ENCODE measurements at places on chromosomes 5 and 9. TPM values are rescaled to one million over a fixed set of nuclear protein-coding genes. Genes with fewer than 3 reads are reported as not detected.

- peak; percentile 50 for DNase-seq
Measured at GRCh38 chr5:142808878-142809598, 38.9 kb downstream of the ARHGAP26 start.

GRCh38 chr5:43571237-43571636 lies 14.4 kb upstream of the PAIP1 start:
- no peak for DNase-seq

DNA sequence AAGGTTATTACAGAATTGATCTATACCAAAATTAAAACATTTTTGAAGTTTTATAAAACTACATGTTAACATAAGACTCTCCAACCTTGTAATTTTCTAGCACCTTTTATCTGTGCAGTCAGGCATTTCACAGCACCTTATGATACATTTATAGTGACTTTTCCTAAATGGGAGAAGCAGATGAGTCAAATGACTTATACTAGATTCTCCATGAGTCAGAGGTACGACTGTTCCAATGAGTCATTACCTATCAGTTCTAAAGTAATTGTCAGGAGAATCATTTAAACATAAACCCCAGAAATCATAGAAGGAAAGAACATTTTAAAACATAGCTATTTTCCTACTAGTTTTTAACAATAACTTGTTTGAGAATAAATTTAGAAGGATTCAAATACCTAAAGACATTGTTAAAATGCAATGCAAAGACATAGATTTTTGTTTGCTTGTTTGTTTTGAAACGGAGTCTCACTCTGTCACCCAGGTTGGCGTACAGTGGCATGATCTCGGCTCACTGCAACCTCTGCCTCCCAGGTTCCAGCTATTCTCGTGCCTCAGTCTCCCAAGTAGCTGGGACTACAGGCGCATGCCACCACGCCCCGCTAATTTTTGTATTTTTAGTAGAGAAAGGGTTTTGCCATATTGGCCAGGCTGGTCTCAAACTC lies 34.7 kb upstream of the DMXL1 start:
- DNase-seq: no peak

DNA sequence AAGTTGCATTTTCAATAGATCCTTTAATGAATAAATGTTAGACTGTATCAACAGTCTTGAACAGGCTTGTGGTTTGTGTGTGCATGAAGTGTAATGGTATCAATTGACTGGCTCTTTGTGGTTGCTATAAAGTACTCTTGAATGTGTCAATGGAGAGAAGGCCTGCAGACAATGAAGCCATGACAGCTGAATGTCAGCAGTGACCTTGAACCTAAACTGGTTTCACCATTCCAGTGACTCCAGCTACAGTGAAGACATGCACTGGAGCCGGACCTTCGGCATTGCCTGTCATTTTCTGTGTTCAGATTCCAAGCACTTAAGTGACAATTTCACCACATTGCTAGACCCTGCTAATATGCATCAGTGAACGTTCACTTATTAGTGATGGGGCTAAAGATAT lies 276.0 kb upstream of the TMEM161B start:
- DNase-seq: no peak

- DNase-seq: no peak
Measured at GRCh38 chr5:69374911-69375446, 5.4 kb downstream of the RAD17 start.

GRCh38 chr5:64800926-64801325 lies 32.2 kb downstream of the CWC27 start:
- DNase-seq: no peak

DNA sequence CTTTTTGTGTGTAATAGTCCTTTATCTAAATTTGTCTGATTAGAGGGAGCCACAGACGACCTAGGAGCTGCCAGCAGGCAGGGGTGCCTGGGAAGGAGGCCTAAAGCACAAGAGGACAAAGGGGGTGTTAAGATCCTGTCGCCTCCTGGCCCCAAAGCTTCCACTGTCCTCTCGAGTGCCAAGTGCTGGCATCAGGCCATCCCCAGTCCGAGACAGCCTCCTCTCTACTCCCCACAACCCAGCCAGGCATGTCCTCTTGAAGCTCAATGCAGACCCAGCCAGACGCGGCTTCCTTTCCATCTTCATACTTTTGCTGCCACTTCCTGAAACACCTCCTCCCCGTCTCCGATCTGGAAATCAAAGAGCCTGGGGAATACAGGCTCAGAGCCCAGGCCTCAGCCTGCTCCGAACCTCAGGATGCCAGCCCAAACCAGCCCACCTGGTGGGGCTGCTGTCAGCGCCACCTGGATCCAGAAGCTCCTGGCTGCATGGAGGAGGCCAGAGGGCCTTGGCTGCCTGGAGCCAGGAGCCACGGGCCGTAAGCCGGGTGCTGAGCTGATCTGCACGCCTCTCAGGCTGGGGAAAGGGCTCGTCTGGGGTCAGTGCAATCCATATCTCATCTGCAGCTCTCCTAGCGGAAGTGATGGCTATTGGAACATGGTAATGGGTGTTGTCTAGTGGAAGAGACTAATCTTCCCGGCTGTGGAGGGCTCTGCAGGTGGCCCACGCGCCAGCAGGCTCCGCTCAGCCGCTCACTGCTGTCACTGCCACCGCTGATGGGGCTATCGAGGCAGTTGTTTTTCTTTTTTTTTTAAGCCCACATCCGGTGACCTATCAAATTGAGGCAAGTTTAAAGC lies 60.2 kb upstream of the FUBP3 start:
- DNase-seq: no peak

GRCh38 chr9:6758498-6759184 lies 868 bp downstream of the KDM4C start:
- peak; percentile 87 for DNase-seq

DNA sequence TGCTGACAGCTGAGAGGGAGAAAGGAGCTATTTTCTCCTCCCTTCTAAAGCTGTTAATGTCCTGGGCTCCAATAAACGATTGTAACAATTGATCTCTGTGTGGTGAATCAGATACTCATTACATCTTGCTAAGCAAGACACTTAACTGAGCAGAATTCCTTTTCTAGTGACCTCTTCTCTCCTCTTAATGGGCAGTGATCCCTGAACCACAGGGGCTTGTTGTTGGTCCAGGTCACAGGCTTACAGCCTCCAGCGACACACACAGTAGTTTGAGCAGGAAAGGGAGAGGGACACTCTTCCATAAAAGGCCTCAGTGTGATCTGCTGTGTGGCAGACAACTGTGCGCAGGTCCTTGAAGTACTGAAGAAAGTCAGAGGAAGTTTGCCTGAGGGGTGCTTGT lies 58.5 kb upstream of the MYO10 start:
- DNase-seq: no peak

- DNase-seq: no peak
Measured at GRCh38 chr9:137127301-137128157, 11.4 kb upstream of the GRIN1 start.

DNA sequence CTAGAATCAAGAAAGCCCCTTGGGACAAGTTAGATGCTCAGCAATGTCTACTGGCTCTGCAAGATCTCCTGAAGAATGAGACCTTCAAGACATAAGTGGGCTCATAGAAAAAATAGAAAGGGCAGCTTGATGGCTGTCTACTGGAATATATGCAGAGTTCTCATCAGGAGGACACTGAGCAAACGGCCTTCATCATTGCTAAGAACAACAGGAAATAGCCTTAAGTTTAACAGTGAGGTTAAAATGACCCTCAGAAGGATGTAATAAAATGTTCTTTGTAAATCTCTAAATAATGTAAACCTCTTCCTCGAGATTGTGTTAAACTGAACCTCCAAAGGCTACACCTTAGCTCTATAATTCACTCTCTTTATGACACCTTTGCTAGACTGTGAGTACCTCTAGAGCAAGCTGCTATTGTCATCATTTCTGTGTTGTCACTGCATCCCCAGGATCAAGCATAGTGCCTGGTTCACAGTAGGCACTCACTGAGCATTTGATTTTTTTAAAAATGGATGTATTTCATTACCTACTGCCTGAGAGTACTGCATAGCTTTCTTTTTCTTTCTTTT lies 22.2 kb upstream of the LHFPL2 start:
- no peak for DNase-seq

DNA sequence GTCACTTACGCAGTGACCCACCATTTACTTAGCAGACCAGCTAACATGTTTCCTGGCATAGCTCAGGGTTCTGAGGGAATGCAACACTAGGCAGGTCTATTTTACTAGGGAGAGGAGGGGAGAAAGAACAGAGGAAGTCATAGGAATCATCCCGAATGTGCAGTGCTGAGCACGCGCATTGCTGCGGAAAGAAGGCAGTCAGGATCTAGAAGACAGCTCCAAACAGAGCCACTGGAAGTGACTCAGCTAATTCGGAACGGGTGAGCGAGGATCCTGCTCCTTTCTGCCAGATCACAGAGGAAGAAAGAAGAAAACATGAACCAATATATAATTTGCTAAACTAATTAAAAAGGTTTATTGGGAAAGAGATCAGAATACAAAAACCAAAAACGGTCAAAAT lies 339.8 kb downstream of the EFNA5 start:
- no peak for DNase-seq

GRCh38 chr5:139836469-139837208 lies 41.0 kb downstream of the PSD2 start:
- no peak for DNase-seq

DNA sequence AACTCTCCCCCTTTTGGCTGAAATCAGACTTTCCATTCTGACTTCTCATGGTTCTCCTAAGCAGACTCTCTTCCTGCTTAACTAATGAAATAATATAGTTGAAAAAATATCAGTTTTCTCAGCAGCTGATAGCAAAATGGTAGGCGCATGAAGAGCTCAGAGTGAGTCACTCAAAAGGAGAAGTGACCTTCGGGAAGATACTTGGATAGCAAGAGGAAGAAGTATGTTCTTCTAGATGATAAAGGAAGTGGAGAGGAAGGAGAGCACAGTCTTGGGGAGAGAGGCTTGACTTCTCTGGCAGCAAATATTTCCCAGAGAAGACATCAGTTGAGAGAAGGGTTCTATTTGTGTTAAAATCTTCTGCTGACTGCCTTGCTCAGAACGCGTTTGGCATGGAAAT lies 101.5 kb downstream of the TAF11L14 start:
- no peak for DNase-seq

DNA sequence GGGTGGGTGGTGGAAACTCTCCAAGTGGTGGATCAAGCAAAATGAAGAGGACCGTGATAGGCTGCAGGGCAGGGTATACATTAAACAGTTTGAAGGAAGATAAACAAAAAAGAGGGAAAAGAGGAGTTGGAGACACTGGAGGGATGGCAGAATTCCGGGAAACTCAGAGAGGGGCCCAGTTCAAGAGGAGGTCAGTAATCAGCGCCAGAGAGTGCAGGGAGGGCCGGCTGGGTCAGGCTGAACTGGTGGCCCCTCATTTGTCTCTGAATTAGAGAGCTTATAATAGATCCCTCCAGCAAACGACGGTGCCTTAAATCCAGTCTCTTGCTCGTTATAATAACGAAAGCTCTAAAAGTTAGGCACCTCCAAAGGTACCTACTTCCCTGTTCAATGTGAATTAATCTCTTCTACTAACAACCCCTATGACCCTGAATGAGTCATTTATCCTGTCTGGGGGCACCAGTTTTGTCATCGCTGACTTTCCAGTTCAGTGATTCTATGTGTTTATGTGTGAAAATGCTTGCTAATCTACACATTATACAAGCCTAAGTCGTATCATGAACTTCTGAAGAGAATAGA lies 2.4 kb upstream of the ZSWIM6 start:
- peak; percentile 47 for DNase-seq

DNA sequence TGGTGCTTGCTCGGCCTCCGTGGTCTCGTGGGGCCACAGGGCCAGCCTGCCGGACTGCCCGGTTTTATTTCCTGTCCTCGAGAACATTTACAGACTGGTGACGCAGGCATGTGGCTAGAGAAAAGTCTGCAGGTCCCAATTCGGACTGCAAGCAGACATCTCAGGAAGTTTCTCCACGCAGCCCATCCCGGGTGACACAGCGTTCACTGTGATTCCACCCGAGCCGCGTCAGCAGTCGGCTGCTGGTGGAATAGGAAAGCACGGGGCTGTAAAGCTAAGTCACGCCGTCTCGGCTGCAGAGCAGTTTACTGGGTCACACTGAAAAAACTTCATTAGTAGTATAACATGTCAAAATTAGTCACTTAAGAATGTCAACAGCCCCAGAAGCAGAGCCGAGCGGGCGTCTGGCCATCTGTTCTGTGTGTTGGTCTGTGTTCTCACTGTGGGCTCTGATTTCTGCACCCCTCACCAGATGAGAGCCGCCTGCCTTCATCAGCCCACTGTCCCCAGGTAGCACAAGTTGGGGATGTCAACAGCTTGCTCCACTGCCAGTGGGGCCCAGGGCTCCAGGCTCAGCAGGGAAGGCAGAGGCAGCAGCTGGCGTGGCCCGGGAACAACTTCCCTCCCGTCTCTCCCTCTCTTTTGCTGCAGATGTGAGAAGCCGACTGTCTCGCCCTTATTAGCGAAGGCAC lies 363.7 kb downstream of the IRX2 start:
- DNase-seq: no peak

GRCh38 chr9:134065612-134066419 lies 2.0 kb downstream of the BRD3 start:
- DNase-seq: peak; percentile 53

DNA sequence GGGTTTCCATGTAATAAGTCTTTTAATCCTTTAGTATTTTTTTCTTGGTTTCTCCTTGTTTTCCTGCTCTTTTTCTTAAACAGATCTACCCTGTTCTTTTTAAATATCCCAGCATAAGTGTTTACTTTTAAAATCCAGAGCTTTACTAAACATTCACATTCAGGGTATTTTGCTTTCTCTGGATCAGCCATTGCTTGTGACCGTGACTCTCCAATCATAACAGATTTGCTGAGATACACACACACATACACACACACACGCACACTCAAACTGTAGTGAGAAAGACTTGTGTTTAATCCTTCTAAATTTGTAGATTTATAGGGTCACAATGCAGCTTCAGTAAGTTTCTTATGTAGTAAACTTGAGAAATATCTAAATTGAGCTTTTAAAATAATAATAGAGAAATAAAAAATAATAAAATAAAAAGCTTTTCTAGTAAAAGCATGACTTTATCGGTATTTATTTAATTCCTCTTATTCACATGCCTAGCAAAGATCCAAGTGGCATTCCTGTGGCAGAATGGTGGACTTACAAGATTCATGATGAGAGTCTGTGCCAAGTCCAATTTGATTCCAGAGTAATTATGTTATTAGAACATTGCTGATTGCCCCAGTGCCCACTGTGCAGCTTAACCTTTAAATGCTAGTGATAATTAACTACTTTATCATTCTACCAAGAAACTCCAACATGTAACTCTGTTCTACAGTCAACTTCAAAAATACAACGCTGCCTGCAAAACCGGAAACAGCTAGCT lies 129.0 kb downstream of the TLE4 start:
- DNase-seq: no peak

- DNase-seq: no peak
Measured at GRCh38 chr5:103340132-103340531, 81.6 kb downstream of the MACIR start.

GRCh38 chr5:112823656-112824055 lies 37.4 kb upstream of the SRP19 start:
- no peak for DNase-seq

GRCh38 chr5:119335261-119335677 lies 20.6 kb upstream of the TNFAIP8 start:
- DNase-seq: no peak

Gene CDKN2B
- total RNA-seq: 1.8 TPM

Gene EDIL3
- 32.8 TPM for total RNA-seq

Gene FKTN
- 21.4 TPM for total RNA-seq

Gene EFNA5
- total RNA-seq: 54.4 TPM

Gene KCTD16
- 2.5 TPM for total RNA-seq

Gene OTULIN
- total RNA-seq: 28.4 TPM

Gene JADE2
- total RNA-seq: 99.6 TPM

Gene C6
- total RNA-seq: 46.2 TPM

Gene IL13
- not detected for total RNA-seq

Gene PCDHA12
- total RNA-seq: 5.2 TPM

Data from kidney (tissue), 22 donors.